ENCODE measurements at places on chromosomes 12 and 14.

DNA sequence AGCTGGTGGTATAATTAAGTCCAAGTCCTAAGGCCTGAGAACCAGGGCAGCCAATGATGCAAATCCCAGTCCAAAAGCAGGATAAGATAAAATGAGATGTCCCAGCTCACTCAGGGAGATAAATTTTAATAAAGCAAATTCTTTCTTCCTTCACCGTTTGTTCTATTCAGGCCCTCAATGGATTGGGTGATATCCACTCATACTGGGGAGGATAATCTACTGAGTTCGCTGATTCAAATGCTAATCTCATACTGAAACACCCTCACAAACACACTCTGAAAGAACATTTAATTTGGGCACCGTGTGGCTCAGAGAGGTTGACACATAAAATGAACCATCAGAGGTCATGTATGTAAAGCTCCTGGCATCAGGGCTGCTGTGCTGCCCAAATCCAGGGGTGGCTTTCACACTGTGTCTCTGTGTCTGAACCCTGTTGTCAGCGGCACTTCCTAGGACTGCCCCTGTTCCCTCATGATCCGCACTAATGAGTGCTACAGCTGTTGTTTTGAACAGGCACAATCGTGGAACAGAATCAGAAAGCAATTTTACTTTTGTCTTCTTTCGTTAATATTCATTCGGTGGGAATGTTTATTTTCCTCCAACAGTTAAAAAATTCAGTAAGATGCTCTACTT is 428.5 kb upstream of the FBXO33 start:
- DNase-seq: no peak

DNA sequence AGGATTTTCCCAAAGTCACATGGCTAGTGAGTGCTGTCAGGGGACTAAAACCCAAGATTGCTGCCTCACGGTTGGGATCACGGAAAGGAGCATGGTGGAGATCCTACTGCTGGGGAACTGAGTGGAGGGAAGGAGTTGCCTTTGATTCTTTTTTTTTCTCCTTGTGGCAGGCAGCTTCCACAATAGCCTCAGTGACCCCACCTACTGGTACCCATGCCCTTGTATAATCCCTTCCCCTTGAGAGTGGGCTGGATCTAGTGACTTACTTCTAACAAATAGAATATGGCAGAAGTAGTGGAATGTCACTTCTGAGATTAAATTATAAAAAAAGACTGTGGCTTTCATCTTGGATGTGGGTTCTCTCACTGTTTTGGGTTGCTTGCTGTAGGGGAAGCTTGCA is 135.7 kb downstream of the DICER1 start:
- no peak for DNase-seq

GRCh38 chr12:51393676-51394545 is 2.7 kb upstream of the GALNT6 start:
- DNase-seq: no peak

- DNase-seq: no peak
These were observed 70.8 kb upstream of the DACT1 start for GRCh38 chr14:58566979-58567378.

GRCh38 chr12:43221216-43221615 is 330.8 kb downstream of the ADAMTS20 start:
- no peak for DNase-seq

DNA sequence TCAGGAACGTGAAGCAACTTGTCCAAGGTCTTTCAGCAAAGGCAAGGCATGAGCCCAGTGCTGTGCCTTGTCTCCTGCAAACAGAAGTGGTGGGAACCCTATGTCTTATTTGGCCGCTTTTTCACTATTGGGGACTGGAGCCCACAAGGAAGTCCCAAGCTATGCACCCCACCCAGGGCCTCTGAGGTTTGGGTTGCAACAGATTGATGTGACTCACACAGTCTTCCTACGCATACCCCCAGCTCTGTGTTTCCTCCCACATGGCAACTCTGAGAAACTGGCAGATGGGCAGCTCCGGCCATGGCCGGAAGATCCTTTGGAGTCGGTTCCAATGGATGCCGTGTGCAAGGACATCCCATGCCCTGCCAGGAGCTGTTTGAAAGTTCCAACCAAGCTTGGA is 28.3 kb upstream of the CMKLR1 start:
- peak; percentile 12 for DNase-seq

DNA sequence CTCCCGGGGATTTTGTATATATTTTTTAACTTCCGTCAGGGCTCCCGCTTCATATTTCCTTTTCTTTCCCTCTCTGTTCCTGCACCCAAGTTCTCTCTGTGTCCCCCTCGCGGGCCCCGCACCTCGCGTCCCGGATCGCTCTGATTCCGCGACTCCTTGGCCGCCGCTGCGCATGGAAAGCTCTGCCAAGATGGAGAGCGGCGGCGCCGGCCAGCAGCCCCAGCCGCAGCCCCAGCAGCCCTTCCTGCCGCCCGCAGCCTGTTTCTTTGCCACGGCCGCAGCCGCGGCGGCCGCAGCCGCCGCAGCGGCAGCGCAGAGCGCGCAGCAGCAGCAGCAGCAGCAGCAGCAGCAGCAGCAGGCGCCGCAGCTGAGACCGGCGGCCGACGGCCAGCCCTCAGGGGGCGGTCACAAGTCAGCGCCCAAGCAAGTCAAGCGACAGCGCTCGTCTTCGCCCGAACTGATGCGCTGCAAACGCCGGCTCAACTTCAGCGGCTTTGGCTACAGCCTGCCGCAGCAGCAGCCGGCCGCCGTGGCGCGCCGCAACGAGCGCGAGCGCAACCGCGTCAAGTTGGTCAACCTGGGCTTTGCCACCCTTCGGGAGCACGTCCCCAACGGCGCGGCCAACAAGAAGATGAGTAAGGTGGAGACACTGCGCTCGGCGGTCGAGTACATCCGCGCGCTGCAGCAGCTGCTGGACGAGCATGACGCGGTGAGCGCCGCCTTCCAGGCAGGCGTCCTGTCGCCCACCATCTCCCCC is 777 bp downstream of the ASCL1 start:
- DNase-seq: no peak

GRCh38 chr12:6202846-6203245 is 2.6 kb downstream of the CD9 start:
- no peak for DNase-seq
